T-helper 22 cell (primary cell): ENCODE measurements at places on chromosomes 7 and 10.

DNA sequence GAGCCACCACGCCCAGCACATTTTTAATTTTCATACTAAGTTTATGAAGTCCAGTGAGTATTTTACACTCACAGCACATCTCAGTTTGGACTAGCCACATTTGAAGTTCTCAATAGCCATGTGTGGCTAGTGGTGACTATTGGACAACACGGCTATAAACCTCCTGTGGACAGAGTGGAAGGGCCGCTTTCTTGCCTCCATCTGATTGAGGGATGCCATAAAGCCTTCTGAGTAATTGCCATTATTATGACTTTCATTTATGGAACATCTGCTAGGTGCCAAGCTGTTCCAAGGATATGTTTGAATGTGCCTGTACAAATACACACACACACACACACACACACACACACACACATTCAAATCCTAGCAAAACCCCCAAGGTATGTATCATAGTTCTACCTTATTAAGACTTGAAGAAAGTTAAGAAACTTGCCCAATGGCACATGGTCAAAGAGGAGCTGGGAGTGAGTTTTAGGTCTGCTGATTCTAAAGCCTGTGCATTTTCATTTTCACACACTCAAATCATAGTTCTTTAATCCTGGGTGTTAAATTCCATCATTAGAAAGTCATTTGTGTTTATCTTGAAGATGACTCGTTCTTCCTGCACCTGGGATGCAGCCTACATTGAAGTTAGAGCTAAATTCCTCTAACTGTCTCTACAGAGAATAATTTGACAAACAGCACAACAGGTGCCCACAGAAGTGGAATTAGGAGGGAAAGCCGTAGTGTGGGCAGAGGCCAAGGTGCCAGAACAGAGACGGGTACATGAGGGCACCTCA lies 143.3 kb downstream of the PKD1L1 start:
- DNase-seq: no peak

DNA sequence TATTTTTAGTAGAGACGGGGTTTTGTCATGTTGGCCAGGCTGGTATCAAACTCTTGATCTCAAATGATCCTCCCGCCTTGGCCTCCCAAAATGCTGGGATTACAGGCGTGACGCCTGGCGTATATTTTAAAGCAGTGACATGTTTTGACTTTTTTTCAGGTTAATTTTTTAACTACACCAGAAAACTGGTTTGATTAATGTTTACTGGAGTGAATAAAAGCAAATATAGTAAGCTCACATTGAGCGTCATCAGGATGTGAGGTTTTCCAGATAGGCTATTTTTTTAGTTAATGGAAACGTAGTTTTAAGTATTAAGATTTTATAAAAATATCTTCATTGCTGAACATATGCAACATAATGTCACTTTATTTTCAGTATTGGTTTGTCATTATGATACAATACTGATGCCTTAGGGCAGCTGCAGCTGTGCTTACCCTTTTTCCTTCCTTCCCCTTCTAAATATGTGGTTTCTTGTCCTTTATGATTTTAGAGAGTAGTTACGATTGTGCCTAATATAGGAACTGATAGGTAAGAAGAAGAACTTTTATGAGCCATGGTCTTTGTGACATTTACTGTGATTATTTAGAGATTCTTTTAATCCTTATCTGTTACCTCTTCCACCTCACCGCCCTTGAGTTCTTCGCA lies 37.3 kb downstream of the TMEM60 start:
- DNase-seq: no peak

GRCh38 chr10:124083740-124084397 lies 9.5 kb downstream of the CHST15 start:
- no peak for DNase-seq

GRCh38 chr7:20450536-20450935 lies 119.8 kb downstream of the ITGB8 start:
- no peak for DNase-seq

- DNase-seq: no peak
These were observed 71.7 kb downstream of the LYZL2 start for GRCh38 chr10:30557884-30558283.
